ENCODE measurements at places on chromosomes 11 and 22.

- DNase-seq = no peak
These were observed 77.9 kb downstream of the PIWIL3 start for GRCh38 chr22:24696551-24697001.

DNA sequence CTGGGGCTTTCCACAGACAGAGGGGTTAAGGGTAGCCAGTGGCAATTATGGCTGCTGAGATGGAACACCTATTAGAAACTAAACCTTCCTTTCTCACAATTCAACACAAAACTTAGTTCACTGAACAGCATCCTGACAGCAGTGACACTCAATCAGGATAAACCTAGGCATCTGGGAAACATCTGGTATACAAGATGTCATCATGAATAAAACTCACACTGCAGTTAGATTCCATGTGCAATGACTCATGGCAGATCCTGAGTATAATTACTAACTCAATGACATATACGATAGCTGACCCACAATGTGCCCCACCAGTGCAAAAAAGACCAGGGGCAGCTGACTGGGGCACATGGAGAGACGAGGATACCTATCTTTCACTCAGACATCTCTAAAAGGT, 17.7 kb downstream of the RBFOX2 start:
- peak; percentile 61 for DNase-seq

- DNase-seq = no peak
These were observed 9.1 kb upstream of the OR8B8 start for GRCh38 chr11:124454552-124454951.

DNA sequence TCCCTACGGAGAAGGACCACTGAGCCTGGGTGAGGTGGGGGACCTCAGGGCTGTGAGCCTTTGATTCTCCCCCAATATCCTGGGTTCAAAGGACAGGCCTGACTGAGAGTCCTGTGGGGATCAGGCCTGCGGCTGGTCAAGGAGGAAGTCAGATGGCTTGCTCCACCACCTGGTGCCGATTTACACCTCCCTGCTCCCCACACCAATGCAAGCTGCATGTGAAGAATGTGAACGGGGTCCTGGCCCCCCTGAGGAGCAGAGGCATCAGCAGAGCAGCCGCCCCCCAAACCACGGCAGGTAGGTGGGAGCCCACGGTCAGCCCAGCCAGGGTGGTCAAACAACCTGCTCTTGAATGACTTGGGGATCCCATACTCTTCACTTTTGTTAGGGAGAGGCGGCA, 6.7 kb downstream of the ADAMTS8 start:
- no peak for DNase-seq

DNA sequence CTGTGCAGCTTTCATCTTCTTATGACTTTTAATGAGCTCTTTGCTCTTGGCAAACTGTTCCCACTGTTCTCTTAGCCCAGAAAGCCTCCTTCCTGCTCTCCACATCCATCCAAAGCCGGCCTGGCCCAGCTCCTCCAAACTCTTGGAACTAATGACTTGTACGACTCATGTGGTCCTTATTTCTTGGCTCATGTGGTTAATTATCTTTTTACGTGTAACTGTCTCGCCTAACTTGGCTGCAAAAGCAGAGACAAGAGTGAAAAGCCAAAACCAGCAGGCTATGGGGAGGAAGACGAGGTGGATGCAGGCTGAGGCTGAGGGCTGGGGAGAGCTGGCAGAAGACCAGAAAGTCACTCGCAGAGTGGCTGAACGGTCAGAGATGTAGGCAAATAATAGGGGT, 5.5 kb downstream of the CSNK2A3 start:
- DNase-seq = no peak

DNA sequence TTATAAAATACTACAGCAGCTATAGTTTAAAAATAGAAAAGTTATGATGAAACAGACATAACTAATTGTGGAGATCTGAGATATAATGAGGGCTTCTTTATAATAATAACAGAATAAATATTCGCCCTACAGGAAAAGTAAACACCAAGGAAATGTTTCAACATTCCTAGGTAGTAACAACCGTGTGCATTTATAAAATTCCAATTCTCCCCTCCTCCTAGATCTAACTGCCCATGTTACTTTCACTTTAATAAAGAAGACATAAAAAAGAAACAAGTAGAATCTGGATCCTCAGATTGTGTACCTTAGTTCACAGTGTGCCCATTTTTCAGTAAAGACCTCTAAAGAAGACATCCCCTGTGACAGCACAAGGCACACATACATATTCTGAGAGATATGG, 57.8 kb upstream of the MN1 start:
- DNase-seq = no peak

GRCh38 chr11:37907436-37908218, 1309.6 kb upstream of the RAG2 start:
- DNase-seq = peak; percentile 62

DNA sequence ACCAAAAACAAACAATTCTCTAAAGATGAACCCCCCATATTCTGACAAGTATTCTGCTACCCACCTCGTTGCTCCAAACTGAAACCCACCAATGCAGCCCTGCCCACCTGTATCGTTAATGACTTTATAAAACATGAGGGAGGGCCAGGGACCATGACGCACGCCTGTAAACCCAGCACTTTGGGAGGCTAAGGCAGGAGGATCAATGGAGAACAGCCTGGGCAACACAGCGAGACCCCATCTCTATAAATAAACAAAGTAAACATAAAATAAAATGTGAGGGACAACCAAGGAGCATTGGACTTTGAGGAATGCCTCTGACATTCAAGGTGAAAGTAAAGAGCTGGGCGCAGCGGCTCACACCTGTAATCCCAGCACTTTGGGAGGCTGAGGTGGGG, 39.8 kb upstream of the ATXN10 start:
- no peak for DNase-seq

GRCh38 chr22:12601870-12602779, 2925.9 kb upstream of the OR11H1 start:
- no peak for DNase-seq

GRCh38 chr11:122032317-122032716, 83.7 kb downstream of the BLID start:
- DNase-seq = no peak

DNA sequence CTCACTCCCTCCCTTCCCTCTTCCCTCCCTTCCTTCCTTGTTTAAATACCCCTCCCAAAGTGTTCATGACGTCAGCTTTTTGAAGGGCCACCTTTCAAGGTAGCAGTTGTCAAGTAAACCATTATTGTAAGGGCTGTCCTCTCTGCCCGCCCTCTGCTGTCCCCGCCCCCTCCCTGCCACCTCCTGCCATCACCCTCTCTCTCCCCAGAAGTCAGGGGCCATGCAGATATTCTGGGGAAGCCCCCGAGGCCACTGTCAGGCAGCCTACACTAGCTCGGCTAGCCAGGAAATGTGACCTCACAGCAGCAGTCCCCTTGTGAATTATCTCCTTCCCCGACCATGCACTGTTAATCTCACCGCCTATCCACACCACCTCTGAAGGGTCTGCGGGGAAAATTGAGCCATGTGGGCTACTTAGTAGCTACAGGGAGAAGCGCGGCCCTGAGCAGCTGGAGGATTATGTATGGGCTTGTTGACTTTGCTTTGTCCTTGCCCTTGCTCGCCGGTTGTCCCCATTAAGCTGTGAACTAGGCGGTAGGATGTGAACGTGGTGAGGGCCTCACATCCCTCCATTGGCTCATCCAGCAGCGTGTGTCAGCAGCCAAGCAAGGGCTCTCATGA, 42.1 kb upstream of the ATXN10 start:
- no peak for DNase-seq

DNA sequence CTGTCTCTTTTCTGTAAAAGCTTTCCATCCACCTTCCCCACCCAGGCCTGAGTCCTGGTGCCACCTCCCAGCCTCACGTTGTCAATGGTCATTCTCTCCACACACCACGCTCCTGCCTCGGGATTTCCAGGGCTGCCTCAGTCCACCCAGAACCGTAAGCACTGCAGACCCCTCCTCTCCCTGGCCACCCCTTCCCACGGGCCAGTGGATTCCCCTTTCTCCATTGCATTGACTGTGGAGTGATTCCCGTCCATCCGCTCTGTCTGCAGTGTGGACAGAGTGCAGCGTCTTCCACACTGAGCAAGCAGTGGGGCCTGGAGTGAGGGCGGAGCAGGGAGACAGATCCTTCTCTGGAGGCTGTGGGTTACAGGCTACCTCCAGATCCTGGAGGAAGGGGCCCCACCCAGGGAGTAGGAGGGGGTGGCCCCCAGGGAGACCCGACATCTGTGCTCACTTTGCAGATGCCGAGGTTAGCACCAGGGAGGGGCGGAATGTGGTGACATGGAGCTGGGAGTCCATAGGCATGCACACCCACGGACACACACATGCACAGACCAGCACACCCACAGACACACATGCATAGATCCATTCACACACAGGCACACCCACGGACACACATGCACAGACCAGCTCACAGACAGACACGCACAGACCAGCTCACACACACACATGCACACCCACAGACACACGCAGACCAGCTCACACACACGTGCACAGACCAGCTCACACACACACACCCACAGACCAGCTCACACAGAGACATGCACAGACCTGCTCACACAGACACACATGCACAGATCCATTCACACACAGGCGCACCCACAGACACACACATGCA, 109.6 kb upstream of the B3GAT1 start:
- DNase-seq = no peak

DNA sequence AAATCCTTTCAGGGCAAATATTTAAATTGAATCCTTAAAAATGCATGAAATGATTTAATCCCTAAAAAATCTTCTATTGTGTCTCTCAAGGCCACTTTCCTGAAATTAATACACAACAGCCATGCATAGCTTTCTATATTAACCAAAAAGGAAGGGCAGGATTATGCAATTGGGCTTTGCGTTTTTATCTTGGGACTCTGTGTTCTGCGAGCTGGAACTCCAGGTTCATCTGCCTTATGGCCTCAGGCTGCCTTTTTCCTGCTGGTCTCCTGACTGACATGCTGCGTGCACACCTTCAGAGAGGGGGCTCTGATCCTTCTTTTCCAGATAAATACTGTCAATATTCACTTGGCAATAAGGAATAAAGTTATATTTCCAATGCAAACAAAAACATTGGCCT, 141.7 kb upstream of the GRIA4 start:
- no peak for DNase-seq

DNA sequence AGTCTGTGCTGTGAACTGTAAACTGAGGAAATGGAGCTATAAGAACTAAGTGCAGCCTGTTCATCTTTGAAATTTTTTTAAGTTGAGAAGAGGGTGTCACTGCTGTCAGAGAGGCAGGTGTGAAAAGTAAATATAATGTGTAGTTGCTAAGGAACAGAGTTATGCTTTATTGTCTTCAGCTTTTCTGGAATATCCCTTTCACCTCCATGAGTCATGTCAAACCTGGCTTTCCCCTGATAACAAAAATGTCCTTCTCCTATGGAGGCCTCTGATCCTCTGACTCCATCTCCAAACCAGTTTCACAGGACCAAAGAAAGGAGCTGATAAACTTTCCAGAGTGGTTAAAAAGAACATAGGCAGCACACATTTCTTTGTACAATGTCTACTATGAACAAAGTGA, 12.8 kb upstream of the MUC15 start:
- DNase-seq = no peak

DNA sequence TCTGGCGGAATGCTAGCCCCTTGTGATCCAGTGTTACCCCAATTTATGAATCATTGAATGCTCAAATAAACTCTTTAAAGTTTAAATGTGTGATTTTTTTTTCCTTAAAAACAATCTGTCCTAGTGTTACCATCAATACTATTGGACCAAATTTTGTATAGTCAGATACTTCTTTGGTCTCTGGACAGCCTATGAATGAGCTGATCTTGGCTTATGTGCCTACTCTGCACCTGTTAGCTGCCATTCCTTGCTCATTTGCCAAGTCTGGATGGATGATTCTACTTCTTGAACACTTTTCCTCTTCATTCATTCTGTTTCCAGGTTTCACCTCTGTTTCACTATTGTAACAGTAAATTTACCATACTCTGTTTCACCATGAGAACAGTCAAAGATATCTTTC, 226.5 kb upstream of the ZBED5 start:
- no peak for DNase-seq

DNA sequence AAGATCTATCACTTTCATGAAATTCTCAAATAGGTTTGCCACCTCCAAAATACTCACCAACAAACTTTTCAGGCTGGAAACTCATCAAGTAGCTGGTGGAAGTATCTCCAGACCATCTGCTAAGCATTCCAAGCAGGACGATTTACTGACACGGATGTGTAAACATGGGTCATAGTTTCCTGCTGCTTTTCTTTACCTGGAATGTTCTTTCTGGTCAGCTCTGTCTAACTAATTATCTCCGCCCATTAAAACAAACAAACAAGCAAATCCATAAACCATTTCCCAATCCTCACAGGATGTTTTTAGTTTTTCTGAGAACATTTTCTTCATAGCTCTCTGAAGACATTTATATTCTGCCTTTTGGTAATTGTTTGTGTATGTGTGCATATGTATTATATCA, 397.0 kb downstream of the METTL15 start:
- DNase-seq = peak; percentile 12

- DNase-seq = peak; percentile 40
These were observed 34.5 kb upstream of the ANO3 start for GRCh38 chr11:26297189-26297975.

DNA sequence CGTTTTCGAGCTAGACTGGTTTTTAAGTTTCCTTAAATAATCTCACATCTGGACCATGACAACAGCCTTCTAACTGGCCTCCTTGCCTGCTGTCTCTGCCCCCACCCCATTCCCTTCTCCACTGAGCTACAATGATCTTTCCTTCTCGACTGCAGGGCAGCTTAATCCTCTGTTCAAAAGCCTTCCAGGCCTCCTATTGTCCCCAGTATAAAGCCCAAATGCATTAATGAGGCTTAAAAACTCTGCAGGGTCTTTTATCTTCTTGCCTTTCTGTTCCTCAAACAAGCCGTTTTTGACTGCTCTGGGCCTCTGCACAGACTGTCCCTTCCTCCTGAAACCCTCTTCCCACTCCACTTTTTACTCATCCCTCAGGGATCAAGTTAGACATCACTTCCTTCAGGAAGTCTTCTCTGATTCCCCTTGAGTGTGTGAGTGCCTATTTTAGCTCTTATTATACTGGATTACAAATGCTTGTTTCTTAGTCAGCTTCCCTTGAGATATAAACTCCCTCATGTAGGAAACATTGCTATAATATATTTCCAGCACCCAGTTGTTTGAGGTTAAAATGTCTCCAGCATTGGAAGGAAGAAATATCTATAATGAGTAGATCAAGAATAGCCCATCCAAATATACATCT, 23.6 kb upstream of the PAMR1 start:
- no peak for DNase-seq

DNA sequence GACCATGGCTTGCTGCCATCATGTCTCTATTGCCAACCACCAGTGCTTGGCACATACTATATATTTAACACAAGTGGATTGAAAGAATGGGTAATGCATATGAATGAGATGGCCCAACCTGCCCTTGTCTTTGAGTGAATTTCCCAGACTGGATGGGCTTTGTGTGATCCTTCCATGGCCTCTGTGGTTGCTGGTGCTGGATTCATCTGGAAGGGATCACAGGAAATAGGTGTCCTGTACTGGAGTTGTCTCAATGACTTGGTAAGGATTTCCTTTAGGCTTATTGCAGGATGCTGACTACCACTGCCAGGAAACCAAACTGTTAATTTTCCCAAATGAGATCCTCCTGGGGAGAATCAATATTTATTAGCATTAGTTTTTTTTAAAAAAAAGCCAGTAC, 328.6 kb downstream of the TMEM135 start:
- no peak for DNase-seq

GRCh38 chr11:11620921-11621572, 758 bp downstream of the GALNT18 start:
- DNase-seq = peak; percentile 20

GRCh38 chr11:130832566-130833425, 83.5 kb downstream of the SNX19 start:
- DNase-seq = peak; percentile 33
